ENCODE measurements at places on chromosomes 11 and 22.

GRCh38 chr22:23276656-23277582 is 96.6 kb downstream of the BCR start:
- DNase-seq = no peak

GRCh38 chr11:119416606-119417580 is 6.1 kb downstream of the THY1 start:
- DNase-seq = peak; percentile 59

- DNase-seq = peak; percentile 85
Measured at GRCh38 chr11:125091247-125091876, 20.1 kb downstream of the TMEM218 start.

GRCh38 chr22:28223826-28224225 is 304.8 kb upstream of the PITPNB start:
- DNase-seq = no peak

GRCh38 chr11:48244804-48245203 is at the start of gene OR4X2:
TSS of gene OR4X2 (plus strand) at chr11:48245104. CDS start at chr11:48245104, 0 bp downstream.
- no peak for DNase-seq

- peak; percentile 64 for DNase-seq
Measured at GRCh38 chr11:2816941-2817421, 68.6 kb downstream of the CDKN1C start.

DNA sequence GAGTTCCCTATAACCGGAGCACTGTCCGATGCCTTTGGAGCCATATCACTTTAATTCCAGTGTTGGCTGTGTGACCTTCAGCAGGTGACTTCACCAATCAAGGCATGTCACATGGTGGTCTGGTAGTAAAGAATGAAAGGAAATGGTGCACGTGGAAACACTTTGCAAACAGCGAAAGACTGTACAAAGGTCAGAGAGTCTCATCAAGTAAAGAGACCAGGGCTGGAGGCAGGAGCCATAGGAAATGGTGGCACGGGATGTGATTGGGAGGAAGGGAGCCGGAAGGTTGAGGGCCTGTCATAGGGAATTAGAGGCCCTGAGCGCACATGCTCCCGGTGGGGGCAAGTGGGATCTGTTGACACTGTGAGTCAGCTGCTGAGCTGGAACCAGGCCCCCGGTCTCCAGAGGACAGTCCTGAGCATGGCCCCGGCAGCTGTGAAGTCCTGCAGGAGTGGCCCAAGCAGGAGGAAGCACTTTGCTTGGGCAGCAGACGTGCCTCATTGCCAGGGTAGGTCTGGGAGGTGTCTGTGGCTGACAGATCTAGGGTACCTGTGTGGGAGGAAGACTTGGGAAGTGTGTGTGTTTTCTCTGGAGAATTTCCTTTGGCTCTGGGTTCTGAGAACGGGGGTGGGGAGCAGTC is 2.0 kb downstream of the DAGLA start:
- no peak for DNase-seq

DNA sequence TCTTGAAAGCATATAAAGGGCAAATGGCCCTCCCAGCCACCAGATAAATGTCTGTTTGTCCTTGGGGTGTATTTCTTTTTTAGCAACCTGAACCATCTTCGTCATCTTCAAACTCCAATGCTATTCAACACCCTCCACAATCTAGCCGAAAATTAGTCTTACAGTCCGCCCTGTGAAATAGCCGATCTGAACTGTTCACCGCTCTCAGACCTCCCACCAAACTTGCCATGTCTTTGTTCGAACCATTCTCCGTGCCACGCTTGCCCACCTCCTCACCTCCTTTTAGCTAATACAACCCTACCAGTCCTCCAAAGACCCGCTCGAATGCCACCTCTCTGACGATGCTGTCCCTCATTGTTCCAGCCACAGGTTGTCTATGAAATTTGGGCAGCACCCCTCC is 46.0 kb downstream of the SC5D start:
- DNase-seq = no peak

DNA sequence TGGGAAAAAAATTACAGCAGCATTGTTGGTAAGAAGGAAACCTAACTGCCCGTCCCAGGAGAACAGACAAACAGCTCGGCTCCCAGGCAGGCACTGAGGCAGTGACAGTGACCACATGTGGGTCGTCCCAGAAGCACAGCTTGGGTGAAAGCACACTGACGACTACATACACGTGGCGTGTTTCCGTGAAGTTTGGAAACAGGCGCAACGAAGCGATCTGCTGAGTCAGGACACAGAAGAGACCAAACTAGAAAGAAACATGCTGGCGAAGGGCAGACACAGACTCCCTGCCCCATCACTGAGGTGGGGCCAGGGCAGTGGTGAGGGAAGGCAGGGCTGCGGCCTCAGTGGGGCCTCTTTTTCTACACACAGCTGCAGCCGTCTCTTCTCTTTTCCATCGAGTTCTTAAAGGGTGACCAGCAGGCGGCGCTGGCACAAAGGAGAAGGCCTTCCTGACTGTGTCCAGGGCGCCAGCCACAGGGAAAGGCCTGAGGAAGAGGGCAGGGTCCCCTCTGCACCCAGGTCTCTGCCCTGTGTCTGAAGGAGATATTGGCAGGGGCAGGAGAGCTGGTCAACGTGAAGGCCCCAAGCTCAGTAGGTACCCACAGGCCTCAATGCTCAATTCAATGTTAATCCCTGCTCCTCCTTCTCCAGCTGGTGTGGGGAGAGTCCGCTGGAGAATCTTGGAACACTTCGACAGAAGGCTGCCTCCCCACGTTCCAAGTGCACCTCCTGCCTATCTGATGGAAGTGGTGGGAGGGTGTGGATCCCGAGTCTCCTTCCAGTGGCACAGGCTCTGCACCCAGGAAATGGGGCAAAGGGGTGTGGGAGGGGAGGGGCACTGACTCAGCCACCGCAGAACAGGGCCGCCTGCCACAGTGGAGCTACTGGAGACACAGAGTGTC is 19.9 kb downstream of the CARS1 start:
- peak; percentile 74 for DNase-seq

- no peak for DNase-seq
Measured at GRCh38 chr22:45926433-45926832, 50.5 kb downstream of the WNT7B start.

GRCh38 chr11:88330826-88331428 is 6.6 kb downstream of the CTSC start:
- no peak for DNase-seq

- no peak for DNase-seq
Measured at GRCh38 chr11:38900211-38900610, 2302.2 kb upstream of the RAG2 start.

GRCh38 chr22:25680051-25680450 is 61.9 kb upstream of the MYO18B start:
- no peak for DNase-seq

- DNase-seq = no peak
Measured at GRCh38 chr11:36738292-36738861, 140.3 kb upstream of the RAG2 start.

GRCh38 chr11:76588455-76589325 is 81.9 kb downstream of the LRRC32 start:
- DNase-seq = peak; percentile 76

DNA sequence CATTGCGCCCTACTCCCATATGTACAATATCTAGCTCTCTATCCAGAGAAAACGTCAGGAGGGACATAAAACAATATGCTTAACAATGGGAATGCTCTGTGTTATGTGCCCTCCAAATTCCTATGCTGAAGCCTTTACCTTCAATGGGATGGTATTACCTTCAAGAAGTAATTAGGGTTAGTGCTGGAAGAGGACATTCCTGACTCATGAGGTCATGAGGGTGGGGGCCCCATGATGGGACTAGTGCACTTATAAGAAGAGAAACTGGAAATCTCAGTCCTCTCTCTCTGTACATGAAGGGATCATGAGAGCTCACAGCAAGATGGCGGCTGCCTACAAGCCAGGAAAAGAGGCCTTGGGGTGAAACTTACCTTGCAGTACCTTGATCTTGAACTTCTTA is 20.3 kb downstream of the MMP20 start:
- DNase-seq = no peak
